ENCODE measurements at places on chromosomes 1 and 21.

DNA sequence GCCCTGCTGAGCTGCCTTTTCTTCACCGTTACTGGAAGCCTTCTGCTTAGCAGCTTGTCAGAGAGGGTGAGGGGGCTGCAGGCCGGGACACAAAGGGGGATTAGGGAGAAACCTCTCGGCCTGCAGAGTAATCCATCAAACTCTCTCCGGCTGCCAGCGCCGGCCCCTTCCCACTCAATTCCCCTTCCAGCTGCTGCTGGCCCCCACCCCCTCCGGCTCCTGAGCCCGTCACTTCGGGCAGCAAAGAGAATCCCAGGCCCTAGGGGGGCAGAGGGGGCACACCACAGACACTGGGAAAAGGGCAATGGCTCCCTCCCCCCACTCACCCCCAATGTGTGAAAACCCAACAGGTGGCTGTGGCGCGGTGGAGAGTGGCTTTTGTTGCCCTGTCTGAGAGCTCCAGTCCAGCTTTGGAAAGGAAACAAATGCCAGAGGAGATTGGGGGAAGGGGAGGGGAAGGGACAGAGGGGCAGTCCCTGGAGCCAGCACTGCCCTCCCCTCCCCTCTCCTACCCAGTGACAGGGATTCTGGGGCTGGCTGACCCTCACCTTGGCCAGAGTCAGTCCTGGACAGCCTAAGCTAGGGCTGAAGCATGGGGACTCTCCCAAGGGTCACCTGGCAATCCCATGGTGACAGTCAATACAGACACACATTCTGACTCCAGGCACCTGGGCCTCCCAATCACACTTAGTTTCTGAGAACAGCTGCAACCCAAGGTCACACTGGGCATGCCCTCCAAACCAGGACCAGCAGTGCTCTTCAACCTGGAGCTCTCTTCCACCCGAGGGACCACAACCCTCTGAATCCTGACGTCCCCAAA is 9.5 kb downstream of the SLC45A3 start:
- DNase-seq = peak; percentile 48

DNA sequence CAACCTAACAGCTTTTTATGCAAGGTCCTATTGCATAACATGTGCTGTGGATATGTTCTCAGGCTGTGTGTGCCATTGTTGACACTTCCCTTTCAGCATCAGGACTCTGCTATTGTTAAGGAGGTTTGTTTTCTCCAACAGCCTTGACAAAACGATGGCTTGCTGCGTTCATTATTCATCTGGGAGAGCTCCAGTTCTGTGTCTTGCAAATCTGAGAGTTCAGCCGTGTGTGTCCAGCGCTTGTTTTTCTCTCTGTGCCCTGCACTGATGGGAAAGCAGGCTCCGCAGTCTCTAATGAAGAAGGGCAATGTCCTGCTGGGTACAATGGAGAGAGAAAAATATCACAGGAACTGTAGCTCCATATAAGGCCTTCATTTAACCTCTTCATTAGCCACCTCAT is 63.7 kb downstream of the CLDN17 start:
- no peak for DNase-seq

- DNase-seq = no peak
Observed at GRCh38 chr1:181015251-181015615, 7.4 kb downstream of the STX6 start.

DNA sequence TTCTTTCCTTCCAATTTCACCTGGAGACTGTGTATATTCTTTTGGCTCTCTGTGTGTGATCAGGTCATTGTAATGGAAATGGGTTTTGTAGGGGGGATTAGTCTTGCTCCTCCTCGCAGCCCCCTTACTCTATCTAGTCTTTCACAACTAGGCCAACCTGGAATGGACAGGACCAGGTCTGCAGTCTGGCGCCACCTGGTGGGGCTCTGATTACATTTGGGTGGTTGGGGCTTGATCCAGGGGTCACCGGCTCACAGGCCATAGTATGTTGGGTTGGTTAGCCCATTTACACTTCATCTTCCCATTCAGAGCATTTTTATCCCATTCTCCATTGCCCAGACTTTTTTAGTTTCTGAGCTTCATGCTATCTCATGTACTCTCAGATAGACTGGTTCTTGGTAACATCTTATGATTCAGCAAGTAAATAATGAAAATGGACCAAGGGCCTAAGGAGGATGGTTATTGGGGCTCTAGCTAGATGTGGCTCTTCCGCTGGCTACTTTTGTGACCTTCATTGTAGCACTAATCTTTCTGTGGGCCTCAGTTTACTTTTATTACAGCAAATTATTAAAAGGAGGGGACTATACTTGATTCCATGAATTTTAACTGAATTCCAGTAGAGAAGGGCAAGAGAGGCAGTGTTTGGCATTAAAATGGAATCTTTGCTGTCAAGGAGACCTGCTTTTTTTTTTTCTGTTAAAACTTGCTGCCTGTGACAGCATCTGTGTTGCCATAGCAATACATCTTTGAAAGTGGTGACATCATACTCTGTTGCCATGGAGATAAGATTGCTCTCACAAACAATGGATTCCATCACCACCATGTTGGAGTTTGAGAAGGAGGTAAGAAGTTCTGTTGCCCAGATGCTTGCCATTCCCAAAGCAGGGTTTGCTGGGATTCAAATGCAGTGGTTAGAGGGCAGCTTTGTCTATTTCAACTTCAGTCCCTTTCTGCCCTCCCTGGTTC is 150.1 kb downstream of the PLXNA2 start:
- DNase-seq = peak; percentile 47

DNA sequence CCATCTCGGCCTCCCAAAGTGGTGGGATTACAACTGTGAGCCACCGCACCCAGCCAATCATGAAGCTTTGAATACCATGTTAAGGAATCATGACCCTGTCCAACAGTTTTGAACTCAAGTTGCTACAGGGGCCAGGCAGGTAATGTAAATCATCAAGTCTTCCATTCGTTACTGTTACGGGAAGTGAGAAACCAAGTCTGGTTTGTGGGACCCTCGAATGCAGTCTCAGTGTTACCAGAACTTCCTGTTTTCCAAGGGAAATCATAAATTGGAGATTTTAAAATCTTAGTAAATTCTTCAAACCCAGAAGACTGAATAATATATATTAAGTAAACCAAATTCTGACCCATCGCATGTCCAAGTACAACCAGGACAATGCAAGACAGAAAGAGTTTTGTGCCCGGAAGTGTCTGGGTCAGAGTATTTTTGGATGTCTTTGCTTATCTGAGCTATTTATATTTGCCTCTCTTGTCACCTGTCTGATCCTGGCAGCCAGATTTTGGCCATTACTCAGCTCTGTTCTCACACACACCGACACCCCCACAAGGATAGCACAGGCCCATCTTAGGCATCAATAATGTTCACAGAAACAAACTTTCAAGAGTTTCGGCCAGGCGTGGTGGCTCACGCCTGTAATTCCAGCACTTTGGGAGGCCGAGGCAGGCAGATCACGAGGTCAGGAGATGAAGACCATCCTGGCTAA is 8.8 kb downstream of the ATP5IF1 start:
- no peak for DNase-seq

DNA sequence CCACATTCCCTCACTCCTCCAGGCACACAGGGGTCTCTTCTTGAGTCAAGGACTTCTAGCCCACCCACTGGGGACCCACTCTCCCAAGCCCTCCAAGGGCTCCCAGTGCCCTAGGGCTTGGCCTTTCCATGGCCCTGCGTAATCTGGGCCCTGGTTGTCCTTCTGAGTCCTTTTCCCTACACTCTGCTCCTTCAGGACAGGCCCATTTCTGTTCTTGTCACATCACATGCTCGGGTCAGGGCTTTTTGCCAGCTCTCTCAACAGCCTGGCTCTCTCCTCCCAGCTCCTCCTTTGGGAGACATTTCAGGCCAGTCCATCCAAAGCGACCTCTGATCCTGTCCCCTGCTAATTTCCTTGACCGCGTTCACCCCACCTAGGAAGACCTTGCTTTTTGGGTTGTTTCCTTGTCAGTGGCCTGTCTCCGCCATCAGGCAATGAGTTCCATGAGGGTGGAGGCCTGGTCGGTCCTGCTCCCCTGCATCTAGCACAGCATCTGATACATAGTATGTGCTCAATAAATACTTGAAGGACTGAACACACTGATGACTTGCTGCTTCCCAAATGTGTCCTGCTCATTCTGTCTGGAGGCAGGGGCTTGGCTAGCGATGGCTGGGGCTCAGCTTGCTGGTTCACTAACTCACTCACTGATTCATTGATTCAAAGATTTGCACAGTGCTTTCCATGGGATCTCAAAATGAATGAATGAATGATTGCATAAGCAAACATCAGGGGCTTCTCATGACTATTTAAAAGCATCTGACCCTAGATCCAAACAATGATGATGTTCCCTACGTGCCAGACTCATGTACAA is 44.8 kb downstream of the DHRS3 start:
- no peak for DNase-seq

GRCh38 chr1:38242506-38242905 is 195.9 kb upstream of the POU3F1 start:
- DNase-seq = no peak

DNA sequence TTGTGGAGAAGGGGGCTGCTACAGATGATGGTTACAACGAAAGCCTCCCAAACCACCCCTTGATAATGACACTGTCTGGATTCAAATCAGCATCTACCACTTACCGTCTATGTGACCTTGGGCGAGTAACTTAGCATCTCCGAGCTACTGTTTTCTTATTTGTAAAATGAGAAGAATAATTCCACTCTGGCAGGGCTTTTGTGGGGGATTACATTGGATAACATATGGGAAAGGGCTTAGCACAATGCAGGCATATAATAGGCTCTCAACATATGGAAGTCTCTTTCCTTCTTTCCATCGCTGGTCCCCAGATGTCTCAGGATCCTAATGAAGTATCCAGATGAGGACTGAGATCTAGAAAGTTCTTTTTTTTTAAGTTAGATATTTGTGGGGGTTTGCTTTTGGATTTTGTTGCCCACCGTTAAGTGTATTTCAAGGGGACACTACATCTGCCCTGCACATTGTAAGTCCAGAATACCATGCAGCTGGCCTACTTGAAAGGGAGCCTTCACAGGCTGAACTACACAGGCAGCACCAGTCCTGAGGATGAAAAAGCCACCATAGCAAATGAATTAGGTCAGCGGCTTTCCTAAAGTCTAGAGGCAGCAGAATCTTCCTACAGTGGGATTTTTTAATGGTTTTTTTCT is 172.2 kb upstream of the IRF2BP2 start:
- DNase-seq = peak; percentile 2

DNA sequence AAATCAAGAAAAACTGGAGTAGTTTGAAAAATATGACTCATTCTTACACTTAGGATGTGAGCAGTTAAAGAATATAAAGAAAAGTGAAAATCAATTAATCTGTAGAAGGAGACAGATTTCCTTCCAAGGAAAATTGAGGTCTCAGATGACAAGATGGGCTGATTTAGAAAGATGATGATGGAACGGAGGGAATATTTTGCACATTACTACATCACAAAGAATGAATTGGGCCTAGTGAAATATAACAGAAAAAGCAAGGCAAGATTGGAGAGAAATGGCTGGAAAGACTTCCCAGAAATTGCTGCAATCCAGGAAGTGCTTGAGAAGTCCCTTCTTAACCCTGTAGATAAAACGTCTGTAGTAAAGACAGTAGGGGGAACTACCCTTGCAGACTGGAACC is 169.1 kb upstream of the SYT6 start:
- DNase-seq = no peak

- DNase-seq = no peak
Observed at GRCh38 chr1:192566657-192567056, 8.9 kb upstream of the RGS1 start.

GRCh38 chr21:44873356-44874239 is at the start of gene PTTG1IP:
PTTG1IP (minus strand) TSS chr21:44873690; CDS start chr21:44873616, 74 bp downstream.
- peak; percentile 94 for DNase-seq

- DNase-seq = no peak
Observed at GRCh38 chr1:76428028-76428427, 353.5 kb downstream of the ST6GALNAC3 start.

All from HAP-1 (cell line).